ENCODE measurements at places on chromosomes 12 and 14. TPM values are rescaled to one million over a fixed set of nuclear protein-coding genes. Genes with fewer than 3 reads are reported as not detected.

GRCh38 chr12:12660201-12660600 lies 35.8 kb downstream of the GPR19 start:
- no peak for DNase-seq

DNA sequence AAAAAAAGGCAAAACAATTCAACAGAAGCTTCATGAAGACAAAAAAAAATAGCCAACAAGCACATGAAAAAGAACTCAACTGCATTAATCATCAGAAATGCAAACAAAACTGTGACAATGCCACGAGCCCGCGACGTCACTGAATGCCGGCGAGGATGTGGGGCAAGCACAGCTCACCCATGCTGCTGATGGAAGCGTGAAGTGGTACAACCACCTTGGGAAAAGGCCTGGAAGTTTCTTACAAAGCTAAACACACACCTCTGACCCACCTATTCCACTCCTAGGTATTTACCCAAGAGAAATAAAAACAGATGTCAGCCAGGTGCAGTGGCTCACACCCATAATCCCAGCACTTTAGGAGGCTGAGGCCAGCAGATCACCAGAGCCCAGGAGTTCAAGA lies 10.5 kb downstream of the BTBD6 start:
- no peak for DNase-seq

- DNase-seq = no peak
Observed at GRCh38 chr14:61395115-61395725, 73.8 kb downstream of the PRKCH start.

GRCh38 chr14:32707742-32708500 lies 230.8 kb upstream of the NPAS3 start:
- DNase-seq = no peak

DNA sequence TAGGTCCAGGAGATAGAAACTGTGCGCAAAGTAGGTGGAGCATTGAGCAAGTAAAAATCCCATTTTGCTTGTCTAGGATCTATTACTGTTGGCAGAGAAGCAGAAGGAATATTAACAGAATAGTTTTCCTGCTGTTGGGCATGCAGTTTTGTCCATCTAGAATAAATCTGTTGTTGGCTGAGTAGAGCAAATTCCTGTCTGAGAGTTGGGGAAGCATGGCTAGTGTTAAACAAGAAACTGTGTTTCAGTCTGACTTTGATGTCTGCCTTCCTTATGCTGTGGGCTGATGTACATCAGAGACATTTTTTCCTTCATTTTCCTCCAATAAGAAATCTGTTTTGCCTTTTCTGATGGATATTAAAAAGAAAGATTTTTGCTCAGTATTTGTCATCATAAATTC lies 98.2 kb downstream of the RAD52 start:
- DNase-seq = no peak

- DNase-seq = no peak
Observed at GRCh38 chr12:12939888-12940287, 12.1 kb downstream of the GPRC5D start.

DNA sequence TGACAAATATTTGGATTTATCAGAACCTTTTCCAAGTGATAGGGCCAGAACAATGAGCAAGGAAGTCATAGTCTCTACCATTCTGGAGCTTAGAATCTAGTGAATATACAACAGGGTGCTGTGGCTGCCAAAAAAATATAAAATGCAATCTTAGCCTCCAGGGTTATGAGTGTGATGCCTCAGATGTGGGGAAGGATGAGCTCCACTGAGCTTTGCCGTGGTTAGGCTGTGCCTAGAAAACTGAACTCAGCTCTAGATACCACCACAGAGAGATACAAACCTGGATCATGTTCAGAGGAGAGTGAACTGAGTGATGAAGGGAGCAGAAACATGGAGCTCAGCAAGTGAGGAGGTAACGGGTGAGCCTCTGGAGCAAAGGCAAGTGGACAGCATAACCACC lies 138.1 kb upstream of the HIF1A start:
- no peak for DNase-seq

GRCh38 chr14:61640158-61641136 lies 54.9 kb upstream of the HIF1A start:
- no peak for DNase-seq

DNA sequence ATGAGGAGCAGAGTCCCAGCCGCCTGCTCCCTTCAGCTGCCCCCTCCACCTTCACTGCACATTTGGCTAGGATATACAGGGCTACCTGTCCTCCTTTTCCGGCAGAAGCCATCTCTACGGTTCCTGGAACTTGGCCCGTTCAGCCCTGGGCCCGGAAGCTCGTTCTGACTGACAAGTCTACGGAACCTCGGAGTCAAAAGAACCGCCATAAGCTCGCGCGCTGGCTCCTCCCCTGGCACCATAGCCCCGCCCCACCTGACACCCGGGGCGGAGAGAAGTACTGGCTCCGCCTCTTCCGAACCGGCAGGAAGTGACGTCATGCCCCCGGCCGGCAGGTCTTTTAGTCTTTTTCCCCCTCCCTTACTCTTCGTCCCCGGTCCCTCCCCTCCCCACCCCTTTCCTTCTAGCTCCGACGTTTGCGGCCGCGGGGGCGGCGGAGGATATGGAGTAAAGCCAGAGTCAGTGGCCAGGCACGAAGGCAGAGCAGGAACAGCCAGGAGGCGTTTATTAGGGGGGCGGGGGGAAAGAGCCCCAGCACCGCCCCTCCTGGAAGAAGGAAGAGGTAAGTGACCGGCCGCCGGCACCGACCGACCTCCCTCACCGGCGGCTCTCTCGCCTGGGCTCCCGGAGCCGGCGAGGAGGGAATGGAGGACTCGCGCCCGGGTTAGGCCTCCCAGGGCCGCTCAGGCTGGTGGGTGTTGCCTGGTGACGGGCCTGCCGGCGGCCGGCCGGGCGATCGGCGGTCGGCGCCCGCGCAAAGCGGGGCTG lies at the start of the genes DEPDC4 and SCYL2:
Gene DEPDC4, minus strand, starts transcription at position 245 of the 768 bp plus-strand sequence. Its CDS starts 3 bp downstream, at position 242.
Gene SCYL2, plus strand, starts transcription at position 343 of the 768 bp plus-strand sequence. CDS start 15,794 bp downstream, outside the sequence.
- peak; percentile 93 for DNase-seq

DNA sequence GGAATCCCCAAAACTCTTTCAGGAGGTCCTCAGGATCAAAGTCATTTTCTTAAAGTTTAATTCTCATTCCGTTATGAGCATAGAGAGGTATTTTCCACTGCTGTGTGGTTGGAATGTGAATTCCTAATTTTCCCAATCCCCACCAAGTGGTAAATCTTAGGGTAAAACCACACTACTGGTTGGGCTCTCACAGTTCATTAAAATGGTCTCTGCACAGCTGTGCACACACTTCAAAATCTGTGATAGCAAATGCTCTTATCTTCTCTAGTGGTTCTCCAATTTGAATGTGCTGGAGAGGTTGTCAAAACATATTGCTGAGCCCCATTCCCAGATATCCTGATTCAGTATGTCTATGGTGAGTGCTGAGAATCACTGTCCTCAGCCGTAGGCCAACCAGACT lies 189.1 kb downstream of the BMP4 start:
- no peak for DNase-seq

DNA sequence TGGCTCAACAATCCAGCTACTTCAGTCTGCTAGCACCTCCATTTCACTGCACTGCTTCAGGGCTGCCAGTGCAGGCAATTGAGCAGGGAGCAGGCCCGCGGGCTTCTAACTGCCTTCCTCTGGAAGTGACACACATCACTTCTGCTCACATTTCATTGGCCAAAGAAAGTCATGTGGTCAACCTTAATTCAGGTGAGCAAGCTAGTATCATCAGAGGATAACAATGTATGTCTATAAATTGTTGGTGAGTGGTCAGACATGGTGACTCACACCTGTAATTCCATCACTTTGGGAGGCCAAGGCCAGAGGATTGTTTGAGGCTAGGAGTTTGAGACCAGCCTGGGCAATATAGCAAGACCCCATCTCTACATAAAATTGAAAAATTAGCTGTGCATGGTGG lies 22.3 kb upstream of the CHGA start:
- DNase-seq = no peak

DNA sequence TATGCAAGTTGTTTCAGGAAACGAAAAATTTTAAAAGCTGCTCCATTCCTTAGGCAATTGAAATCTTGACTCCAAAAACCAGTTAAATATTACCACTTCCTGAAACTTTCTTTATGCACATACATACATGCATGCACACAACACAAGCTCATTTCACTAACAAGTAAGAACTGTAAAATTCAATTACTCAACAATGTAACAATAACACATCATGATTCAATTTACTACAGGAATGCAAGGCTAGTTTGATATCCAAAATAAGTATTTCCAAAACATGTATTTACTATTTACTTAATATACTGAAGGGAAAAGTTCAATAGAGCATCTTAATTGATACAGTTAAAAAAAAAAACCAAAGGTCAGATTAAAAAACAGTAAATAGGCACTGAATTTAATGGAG lies 19.6 kb downstream of the NAP1L1 start:
- no peak for DNase-seq

The PARPBP gene
- total RNA-seq = 0.78 TPM

The TAS2R8 gene
- total RNA-seq = not detected

The TPPP2 gene
- not detected for total RNA-seq

The SRGAP1 gene
- 13.1 TPM for total RNA-seq

The TUNAR gene
- total RNA-seq = not detected

Measured in tibial nerve (tissue), 4 donors.